ENCODE measurements at places on chromosomes 1 and 21. TPM values are rescaled to one million over a fixed set of nuclear protein-coding genes. Genes with fewer than 3 reads are reported as not detected.

CITED4 gene
- 24.3 TPM for total RNA-seq

LHX8 gene
- total RNA-seq, result not detected

DNA sequence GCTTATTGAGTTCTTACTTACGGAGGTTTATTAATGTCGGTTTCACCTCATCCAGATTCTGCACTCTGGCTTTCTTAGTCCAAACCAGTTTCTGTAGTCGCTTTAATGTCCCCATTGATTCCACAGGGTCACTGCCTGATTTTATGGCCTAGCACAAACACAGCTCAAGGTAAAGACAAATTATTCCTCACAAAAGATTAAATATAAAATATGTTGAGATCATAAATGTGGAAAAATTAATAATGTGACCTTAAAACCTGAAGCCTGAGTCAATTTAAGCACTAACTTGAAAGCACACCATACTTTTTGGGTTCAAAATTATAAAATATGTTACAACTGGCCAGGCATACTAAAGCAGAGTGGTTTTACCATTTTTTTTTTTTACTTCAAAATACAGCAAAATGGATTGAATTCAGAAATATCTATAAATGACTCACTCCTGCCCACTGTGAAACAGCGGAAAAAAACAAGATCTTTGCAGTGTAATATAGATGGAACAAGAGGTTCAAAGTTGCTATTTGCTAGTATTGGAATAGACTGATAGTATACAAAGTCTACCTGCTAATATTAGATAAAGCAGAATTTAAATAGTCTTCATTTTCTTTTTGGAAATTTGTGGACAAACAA is 37.6 kb upstream of the SAMSN1 start:
- H3K4me3 ChIP-seq, result no peak overlapping the region
- H3K27ac ChIP-seq, result no peak overlapping the region
- peaks cover 4% of the 10 kb centered on the region for H3K36me3 ChIP-seq
- peaks cover 2% of the 10 kb centered on the region for H3K4me1 ChIP-seq

- peaks cover 7% of the 10 kb centered on the region for H3K27me3 ChIP-seq
- H3K36me3 ChIP-seq, result no peaks in the 10 kb centered on the region
- no peak for DNase-seq
- no peak overlapping the region for H3K4me3 ChIP-seq
- H3K27ac ChIP-seq, result no peak overlapping the region
- no peaks in the 10 kb centered on the region for H3K4me1 ChIP-seq
Measured at GRCh38 chr1:210830034-210831028, 303.6 kb downstream of the KCNH1 start.

OR2T11 gene
- total RNA-seq, result not detected

Data from naive thymus-derived CD8-positive, alpha-beta T cell (primary cell).